Activated T-cell treated with anti-CD3 and anti-CD28 coated beads for 4 hours (primary cell): ENCODE measurements at places on chromosomes 1 and 21.

- DNase-seq = no peak
Observed at GRCh38 chr1:68346188-68346808, 103.5 kb downstream of the RPE65 start.

DNA sequence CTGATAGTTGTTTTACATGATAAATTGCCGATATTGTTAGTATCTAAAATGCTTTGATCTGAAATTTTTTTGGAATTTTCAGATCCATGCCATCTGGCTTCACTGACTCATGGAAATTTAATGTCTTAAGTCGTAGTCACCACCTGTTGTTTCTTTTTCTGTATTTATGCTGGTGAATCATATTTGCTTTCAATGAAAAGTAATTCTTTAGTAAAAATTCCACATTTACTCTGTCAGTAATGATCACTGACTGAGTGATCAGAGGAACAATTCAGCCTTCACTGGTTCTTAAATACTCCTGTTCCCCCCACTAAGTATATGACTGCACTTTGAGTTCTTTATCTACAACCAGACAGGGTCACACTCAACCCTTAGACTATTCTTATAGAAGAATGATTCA is 185.6 kb upstream of the NRIP1 start:
- no peak for DNase-seq

- DNase-seq = no peak
Observed at GRCh38 chr21:41786509-41786987, 19.7 kb upstream of the RIPK4 start.

GRCh38 chr1:170134521-170134920 is 11.2 kb upstream of the NTMT2 start:
- DNase-seq = no peak

DNA sequence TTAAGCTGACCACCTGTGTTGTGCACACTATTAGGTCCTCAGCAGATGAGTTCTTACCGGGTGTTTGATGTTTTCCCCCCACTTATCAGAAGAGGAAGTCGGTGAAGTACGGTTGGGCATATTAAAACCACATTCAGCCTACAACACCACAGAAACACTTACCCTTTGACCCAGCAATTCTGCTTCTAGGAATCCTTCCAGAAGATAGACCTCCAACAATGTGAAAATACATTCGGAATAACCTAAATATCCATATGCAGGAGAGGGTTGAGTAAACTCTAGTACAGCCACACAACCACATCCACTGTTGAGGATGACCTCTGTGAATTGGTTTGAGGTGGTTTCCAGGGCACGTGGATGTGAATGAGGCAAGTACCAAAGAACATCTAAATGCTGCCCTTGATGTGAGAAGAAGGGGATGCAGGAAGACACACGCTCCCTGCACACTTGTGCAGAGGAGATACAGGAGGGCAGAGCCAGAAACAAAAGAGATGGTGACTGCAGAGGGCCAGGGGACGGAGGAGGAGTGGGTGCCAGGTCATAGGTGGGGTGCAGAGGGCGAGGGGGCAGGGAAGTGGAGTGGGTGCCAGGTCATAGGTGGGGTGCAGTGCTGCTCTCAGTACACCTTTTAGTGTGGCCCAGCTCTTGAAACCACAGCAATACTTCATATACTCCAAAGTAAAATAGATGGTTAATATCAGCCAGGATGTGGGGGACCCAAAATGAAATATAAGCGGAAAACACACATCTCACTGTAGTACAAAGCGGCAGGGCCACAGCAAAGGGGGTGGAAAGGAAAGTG is 12.8 kb downstream of the ADARB1 start:
- DNase-seq = no peak

- DNase-seq = no peak
Observed at GRCh38 chr1:234325878-234326496, 47.3 kb upstream of the COA6 start.

GRCh38 chr1:191729742-191730141 is 428.5 kb upstream of the RGS18 start:
- no peak for DNase-seq

- DNase-seq = no peak
Observed at GRCh38 chr1:223492044-223492443, 98.8 kb downstream of the CCDC185 start.

GRCh38 chr1:212410231-212410820 is 4.4 kb downstream of the PACC1 start:
- DNase-seq = no peak

- DNase-seq = no peak
Observed at GRCh38 chr1:97632776-97633175, 288.1 kb downstream of the DPYD start.

DNA sequence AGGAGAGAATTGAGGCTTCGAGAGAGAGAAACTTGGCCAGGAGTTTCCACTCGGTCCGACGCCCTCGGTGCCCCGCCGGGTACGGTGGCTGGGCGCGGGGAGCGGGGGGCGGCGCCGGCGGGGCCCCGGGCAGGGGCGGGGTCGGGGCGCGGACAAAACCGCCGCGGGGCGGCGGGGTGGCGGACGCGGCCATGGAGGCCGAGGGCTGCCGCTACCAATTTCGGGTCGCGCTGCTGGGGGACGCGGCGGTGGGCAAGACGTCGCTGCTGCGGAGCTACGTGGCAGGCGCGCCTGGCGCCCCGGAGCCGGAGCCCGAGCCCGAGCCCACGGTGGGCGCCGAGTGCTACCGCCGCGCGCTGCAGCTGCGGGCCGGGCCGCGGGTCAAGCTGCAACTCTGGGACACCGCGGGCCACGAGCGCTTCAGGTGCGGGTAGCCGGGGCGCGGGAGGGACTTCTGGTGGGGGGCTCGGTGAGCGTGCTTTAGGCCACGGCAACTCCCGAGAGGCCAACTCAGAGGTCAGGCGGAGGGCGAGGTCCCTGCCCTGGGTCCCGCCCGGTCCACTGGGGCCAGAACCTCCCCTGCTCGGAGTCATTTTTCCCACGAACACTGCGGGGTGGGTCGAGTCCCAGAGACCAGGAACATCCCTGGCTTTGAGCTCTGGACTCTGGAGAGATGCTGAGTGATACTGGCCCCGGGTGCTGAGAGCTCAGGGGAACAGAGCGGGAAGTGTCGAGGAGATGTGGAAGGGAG is 431 bp downstream of the RAB42 start:
- no peak for DNase-seq

- DNase-seq = no peak
Observed at GRCh38 chr1:200634261-200635122, 13.9 kb upstream of the KIF14 start.

- no peak for DNase-seq
Observed at GRCh38 chr1:180956028-180956640, 43.4 kb downstream of the KIAA1614 start.

- no peak for DNase-seq
Observed at GRCh38 chr1:27505420-27505680, 15.4 kb upstream of the WASF2 start.

GRCh38 chr1:65360648-65361047 is 51.3 kb downstream of the DNAJC6 start:
- no peak for DNase-seq

- DNase-seq = no peak
Observed at GRCh38 chr1:99786751-99787501, 20.5 kb upstream of the FRRS1 start.

DNA sequence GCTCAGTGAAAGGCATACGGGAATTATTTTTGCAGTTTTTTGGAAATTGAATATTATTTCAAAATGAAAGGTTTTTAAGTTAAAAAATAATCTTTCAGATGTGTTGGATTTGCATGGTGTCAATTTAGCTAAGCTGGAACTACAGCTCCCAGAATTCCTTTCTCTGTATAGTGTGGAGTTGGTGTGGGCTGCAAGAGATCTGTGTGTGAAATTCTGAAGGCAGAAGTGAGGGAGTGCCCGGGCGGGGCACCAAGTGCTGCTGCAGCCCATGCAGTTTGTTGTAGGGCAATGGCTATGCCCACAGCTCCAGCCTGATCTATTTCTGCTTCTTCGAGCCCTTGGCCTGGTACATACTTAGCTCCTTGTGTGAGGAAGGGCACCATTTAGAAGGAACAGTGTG is 60.5 kb upstream of the CSF1 start:
- no peak for DNase-seq

GRCh38 chr1:220775240-220775853 is 11.4 kb upstream of the MTARC1 start:
- DNase-seq = peak; percentile 9

- no peak for DNase-seq
Observed at GRCh38 chr1:227945891-227946623, 1.7 kb downstream of the WNT9A start.

- DNase-seq = no peak
Observed at GRCh38 chr1:15931401-15931800, 44.5 kb downstream of the ZBTB17 start.

GRCh38 chr1:15153184-15153841 is at the start of gene TMEM51:
Gene TMEM51, plus strand, starts transcription at chr1:15153747. Its CDS starts 61,341 bp downstream, at chr1:15215088.
- no peak for DNase-seq

DNA sequence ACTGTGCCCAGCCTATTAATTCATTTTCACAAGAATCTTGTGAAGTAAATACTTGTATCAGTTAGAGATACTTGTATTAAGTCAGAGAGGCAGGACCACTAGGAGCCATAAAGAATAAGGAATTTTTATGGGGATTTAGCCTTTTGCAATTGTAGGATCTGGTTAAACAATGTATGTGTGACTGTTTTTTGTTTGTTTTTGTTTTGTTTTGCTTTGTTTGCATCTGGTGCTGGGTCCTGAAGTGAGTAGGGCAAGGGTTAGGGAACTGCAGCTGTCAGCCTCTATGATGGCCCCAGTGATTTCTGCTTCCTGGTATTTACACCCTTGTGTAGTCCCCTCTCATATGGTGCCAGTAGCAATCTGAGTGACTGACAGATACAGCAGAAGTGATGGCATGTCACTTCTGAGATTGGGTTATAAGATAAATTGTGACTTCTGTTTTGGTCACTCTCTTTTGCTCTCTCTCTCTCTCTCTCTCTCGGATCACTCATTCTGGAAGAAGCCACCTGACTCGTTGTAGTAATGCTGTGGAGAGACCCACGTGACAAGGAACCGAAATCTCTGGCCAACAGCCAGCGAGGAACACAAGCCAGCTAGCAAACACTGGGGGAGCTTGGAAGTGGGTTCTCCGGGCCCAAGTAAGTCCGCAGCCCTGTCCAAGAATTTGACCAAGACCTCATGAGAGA is 96.2 kb upstream of the MARK1 start:
- no peak for DNase-seq

DNA sequence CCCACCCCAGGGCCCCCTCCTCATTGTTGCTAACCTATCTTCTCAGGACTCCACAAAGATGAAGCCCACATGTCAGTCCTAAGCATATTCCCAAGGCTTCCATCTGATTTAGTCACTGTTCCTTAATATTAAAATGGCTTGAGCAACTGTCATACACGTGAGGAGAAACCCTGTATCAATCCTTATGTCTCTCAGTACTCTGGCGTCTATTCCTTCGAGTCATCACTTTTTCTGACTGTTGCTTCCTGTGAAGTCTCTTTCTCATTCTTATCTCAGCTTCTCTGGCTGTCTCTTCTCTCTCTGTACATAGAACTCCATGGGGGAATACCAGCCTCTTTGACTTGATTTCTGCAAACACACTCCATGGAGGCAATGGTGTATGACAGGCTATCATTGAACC is 98.4 kb downstream of the C4BPA start:
- DNase-seq = no peak

GRCh38 chr1:89670711-89671110 is 37.8 kb downstream of the LRRC8C start:
- no peak for DNase-seq
